SHP77 treated with DMSO at 0.1 percent for 48 hours (cell line): ENCODE measurements at places on chromosomes 2 and 18.
A peak's percentile ranks its signal among the peaks of the same experiment; 100 is the strongest.

- DNase-seq, result no peak
Measured at GRCh38 chr2:70450641-70451250, 102.9 kb downstream of the TGFA start.

DNA sequence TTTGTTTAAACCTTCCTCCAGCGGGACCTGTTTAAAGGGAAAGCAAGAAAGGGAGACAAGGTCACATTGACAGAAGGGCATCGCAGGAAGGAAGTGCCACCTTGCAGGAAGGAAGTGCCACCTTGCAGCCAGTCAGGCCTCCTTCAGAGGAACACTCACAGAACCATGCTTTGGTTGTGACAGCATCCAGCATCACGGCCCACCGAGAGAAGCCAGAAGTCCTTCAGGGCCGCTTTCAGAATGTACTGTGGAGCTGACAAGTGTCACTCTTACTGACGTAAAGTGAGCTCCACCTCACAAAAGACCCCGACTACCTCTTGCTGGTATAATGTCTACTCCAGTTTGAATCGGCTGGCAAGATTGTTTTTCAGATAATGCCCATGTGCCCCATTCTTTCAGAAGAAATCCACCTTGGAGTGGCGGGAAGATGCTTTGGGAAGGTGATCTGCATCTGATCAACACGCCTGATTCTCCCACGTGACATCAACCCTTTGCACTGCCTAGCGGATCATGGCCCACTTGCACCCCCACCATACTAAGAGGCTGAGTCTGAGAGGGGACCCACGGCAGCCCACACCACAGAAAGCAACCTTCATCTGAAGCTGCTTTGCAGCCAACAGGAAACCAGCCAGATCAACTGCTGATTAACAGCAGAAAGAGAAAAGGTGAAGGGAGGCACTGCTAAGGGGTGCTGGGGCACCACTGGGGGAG, 99.8 kb downstream of the UXS1 start:
- DNase-seq, result no peak

GRCh38 chr2:204172145-204172600, 235.6 kb downstream of the ICOS start:
- no peak for DNase-seq

DNA sequence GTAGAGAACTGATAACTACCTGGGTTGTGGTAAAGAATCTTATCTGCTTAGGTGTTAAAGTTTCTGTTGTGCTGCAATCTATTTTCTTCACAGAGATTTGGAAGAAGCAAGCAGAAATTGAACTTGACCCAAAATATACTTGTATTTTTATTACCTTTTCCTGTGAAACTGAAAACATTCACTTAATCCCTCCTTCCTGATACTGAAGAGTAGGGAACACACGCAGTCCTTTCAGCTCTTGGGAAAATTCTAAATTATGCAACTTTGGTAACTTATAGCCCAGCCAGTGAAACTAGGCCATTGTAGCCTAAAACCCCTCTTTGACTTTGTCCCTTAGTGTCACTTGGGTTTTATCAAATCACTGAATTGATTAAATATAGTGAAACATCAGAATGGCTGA, 128.4 kb upstream of the MEIS1 start:
- DNase-seq, result no peak

DNA sequence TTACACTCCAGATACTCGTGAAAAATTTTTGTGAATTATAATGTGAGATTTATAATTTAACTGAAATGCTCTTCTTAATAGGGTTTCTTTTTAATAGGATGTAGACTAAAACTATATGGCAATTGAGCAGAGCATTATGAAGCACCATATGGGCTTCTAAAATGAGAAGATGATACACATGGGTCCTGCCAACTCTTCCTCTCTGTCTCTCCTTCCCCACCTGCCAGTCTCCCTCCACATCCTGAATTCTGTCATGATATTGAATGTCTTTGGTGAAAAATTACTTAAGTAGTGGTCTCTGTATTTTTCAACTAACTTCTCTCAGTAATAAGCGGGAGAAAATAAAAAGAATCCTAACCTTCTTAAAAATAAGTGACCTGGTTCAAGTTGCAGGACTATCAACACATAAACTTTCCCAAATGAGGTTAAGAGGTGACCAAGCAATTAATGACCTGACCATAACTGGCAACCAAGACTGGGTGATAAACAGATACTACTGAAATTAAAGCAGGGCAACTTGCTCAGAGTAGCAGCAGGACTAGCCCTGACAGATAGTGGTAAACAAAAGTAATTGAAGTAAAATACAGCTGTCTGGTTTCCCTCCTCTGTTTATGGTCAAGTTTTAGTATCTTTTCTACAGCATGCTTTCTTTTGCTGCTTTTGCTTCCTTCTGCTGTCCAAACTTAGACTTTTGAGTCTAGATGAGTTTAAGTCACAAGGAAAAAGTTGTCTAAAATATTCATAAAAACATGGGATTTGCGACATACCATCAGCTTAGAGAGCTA, 117.1 kb upstream of the PDE1A start:
- no peak for DNase-seq

- DNase-seq, result no peak
Measured at GRCh38 chr2:176192351-176192750, 3.9 kb downstream of the HOXD1 start.

GRCh38 chr2:28300485-28301341, 91.9 kb upstream of the FOSL2 start:
- no peak for DNase-seq

DNA sequence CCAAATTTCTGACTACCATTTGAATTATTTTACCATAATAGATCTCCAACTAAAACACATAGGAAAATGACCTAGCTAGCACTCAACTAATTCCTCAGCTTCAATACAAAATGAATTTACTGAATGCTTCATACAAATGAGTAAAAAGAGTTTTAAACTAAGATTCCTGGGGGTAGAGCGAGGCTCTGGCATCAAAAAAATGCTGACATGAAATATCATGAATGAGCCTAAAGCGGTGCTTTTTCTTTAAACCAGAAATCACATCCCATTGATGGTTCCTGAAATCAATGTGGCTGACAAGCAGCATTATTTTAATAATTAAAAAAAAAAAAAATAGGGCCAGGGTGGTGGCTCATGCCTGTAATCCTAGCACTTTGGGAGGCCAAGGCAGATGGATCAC, 32.1 kb downstream of the WDR33 start:
- no peak for DNase-seq

DNA sequence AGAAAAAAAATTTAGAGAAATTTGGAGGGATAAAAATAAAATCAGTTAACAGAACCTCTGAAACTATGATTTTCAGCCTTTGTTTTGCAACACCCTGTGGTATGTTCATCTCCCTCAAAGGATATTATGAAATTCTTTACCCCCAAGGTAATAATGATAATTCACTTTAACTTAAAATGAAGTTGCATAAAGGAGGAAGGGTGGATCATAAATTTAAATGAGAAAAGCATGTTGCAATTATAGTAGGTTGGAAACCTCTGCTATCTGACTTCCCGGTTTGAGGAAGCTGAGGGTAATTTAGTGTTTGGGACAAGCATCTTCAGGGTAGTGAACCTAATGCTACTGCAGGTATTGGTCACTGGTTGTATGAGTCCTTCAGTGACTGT, 102.9 kb downstream of the BABAM2 start:
- no peak for DNase-seq

GRCh38 chr2:124091721-124092120, 66.6 kb downstream of the CNTNAP5 start:
- no peak for DNase-seq

- no peak for DNase-seq
Measured at GRCh38 chr2:200054681-200055468, 99.5 kb downstream of the MAIP1 start.

- DNase-seq, result no peak
Measured at GRCh38 chr2:28486526-28486925, 9.3 kb upstream of the PLB1 start.

DNA sequence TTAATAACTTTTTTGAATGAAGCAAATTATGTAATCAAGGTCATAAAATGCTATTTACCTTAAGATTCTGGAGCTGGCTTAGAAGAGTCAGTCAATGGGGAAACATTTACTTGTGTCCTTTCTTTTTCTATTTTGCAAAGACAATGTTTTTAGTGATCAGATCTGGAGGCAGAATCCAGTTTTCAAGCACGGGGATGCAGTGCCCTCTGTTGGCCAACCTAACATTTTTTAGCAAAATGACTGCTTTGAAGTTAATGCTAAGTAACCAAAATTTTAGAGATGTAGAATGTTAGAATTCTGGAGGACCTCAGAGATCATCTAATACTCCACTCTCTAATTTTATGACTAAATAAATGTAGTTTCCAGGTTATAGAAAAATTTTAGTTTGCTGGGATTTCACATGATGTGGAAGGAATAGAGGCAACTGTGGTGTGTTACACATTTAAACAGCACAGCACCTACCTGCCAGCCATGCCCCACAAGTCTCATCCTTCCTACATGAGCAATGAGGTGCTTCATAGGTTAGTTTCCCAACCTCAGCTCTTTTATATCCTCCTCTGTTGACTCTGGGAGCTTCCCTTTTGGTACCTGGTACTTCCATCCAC, 23.6 kb upstream of the SLC9A4 start:
- DNase-seq, result no peak

DNA sequence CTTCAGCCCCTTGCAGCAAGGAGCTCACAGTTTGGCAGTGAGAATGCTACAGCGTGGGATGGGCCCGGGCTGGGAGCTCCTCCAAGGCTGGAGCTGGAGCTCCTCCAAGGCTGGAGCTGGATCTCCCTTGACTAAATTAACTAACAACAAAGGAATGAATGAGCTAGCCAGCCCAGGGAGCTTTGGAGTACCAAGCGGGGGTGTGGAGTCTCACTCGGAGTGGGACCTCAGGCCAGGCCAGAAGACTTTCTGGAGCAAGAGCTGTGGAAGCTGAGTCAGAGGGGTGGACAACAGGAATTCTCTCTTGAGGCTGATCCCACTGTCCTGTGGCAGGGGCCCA, 244.7 kb upstream of the HS6ST1 start:
- DNase-seq, result no peak

DNA sequence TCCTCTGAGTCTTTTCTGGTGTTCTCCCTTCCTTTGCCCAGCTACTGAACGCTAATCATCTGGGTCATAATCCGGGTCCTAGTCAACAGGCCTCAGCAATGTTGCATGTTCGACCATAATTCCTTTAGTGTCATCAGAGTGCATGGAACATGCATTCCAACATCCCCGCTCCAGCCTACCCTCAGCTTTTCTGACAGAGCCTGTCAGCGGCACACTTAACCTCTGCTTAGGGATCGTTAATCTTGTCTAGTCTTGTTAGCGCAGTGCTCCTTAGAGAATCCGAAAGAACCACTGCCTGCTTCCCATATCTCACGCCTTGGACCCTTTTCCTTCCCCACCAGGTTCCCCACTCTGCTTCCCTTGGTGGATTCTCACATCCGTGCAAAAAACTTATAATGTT, 767.9 kb upstream of the ID2 start:
- no peak for DNase-seq

- DNase-seq, result peak; percentile 79
Measured at GRCh38 chr18:77650799-77651385, 401.2 kb downstream of the GALR1 start.

GRCh38 chr2:205119136-205119535, 563.2 kb upstream of the NRP2 start:
- no peak for DNase-seq

DNA sequence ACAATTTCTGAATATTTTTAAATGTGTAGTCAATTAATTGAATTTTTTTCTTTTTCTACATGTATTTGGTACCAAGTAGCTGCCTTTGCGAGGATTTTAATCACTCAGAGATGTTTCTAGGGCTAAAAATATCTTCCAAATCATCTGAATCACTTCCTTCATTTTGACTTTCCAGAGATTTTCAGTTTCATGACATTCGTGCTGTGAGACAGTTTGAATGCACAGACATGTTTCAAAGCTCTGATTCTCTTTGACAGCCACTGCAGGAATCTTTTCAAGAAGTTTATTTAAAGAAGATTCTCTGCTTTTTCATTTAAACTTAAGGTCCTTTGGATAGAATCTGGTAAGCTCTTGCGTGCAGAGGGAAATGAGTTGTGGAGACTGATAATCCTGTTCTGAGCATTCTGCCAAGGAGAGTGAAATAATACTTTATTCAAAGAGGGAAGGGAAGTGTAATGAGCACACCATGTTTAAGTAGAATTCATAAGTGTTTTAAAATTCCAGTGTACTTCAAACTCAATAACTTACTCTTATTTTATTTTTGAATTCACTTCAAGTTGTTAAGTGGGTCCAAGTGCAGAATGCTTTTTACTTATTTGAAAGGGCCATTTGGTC, 9.7 kb downstream of the CYBRD1 start:
- no peak for DNase-seq

DNA sequence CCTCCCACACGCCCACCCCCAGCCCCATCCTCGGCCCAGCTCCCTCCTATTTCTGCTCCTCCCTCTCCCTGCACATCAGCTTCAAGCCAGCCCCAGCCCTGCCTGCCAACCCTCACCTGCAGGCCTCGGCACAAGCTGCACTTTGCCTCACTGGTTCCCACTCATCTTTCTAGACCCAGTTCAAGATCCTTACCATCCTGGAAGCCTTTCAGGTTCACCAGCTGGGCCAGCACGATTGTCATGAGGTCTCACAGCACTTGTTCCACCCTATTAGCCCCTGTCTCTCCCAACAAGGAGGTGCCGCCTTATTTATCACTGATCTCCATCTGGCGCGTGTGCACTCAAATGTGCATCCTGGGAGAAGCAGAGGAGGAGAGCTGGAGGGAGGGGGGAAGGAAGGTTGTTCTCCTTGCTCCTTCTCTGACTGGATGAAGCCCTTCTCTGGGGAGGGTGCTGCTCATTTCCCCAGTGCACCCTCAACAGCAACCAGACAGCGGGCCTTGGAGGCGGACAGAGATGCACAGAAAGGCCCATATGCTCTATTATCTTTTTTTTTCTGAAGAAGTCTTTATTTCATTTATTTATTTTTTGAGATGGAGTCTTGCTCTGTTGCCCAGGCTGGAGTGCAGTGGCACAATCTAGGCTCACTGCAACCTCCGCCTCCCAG, 15.5 kb upstream of the BIN1 start:
- no peak for DNase-seq

GRCh38 chr2:26530696-26531095, 52.8 kb upstream of the OTOF start:
- no peak for DNase-seq

DNA sequence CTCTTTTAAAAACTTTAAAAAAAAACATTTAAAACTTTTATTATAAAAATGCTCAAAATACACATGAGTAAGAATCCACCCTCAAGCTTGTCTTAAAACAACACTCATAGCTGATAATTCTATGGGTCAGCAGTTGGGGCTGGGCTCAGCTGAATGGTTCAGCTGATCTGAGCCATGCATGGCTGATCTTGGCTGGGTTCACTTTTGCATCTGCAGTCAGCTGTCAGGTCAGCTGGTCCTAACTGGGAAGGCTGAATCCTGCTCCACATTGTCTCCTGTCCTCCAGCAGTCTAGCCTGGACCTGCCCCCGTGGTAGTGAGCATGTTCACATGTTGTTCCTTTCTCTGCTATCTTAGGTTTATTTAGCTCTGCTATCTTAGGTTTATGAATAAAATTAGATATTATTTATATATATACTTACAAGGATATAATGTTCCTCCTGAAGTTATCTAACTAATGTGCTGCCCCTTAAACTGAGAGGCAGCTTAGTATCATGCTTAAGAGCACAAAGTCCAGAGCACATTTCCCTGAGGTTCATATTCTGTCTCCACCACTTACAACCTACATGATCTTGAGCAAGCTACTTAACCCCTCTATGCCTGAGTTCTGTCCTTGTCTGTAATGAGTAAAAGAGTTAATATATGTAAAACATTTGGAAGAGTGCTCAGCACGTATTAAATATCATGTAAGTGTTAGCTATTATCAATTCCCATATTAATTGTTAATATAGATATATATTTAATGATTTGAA, 309.4 kb downstream of the PTPRM start:
- DNase-seq, result no peak
